ENCODE measurements at places on chromosomes 4 and X. TPM values are rescaled to one million over a fixed set of nuclear protein-coding genes. Genes with fewer than 3 reads are reported as not detected.

The ZNF630 gene
- 0.50 TPM for total RNA-seq

The SOX3 gene
- not detected for total RNA-seq

The NALF2 gene
- total RNA-seq: 0.09 TPM

The TMPRSS11B gene
- not detected for total RNA-seq

The FHIP1A gene
- total RNA-seq: not detected

The ADH1A gene
- not detected for total RNA-seq

The ZFP92 gene
- total RNA-seq: 1.5 TPM

The GYPA gene
- not detected for total RNA-seq

The EDA2R gene
- total RNA-seq: 4.2 TPM

The MAGEB10 gene
- total RNA-seq: not detected

The ADH6 gene
- total RNA-seq: not detected

The FAM133A gene
- not detected for total RNA-seq

The HGFAC gene
- total RNA-seq: not detected

The FREM3 gene
- not detected for total RNA-seq

The F11 gene
- not detected for total RNA-seq

The IL13RA2 gene
- total RNA-seq: not detected

The PHOX2B gene
- not detected for total RNA-seq

All from T-helper 2 cell treated with Interferon-gamma antibody and Interleukin-4, amounts not matched to agents 100 ng/mL and 5 ng/mL, for 36 hours (primary cell).